ENCODE measurements at places on chromosomes 6 and 20. TPM values are rescaled to one million over a fixed set of nuclear protein-coding genes. Genes with fewer than 3 reads are reported as not detected.
A peak's percentile ranks its signal among the peaks of the same experiment; 100 is the strongest.

GRCh38 chr6:11366183-11366933 is 133.9 kb upstream of the NEDD9 start:
- DNase-seq = no peak
- no peak overlapping the region for H3K4me3 ChIP-seq
- H3K27ac ChIP-seq = no peak overlapping the region
- peaks cover 9% of the 10 kb centered on the region for H3K4me1 ChIP-seq
- no peaks in the 10 kb centered on the region for H3K27me3 ChIP-seq

GRCh38 chr6:94270091-94270948 is 851.0 kb upstream of the EPHA7 start:
- no peaks in the 10 kb centered on the region for H3K4me1 ChIP-seq
- H3K27ac ChIP-seq = no peak overlapping the region
- no peak overlapping the region for H3K4me3 ChIP-seq
- H3K36me3 ChIP-seq = no peaks in the 10 kb centered on the region
- no peaks in the 10 kb centered on the region for H3K27me3 ChIP-seq
- DNase-seq = no peak

DNA sequence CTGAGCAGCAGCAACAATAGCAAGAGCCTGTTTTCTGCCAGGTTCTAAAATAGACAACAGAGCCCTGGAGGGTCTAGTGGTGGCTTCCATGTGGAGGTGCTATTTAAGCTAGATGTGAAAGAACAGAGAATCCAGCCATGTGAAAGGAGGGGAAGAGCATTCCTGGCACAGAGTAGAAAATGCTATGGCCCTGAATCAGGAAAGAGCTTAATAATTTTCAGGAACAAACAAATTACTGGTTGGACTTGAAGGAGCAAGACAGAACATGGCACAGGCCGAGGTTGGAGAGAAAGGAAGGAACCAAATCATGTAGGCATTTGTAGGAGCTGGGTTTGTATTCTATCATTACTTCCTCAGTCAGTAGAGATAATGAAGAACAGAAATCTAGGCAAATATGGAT is 98.3 kb downstream of the AIG1 start:
- no peaks in the 10 kb centered on the region for H3K4me1 ChIP-seq
- no peak overlapping the region for H3K4me3 ChIP-seq
- no peak for DNase-seq
- no peaks in the 10 kb centered on the region for H3K27me3 ChIP-seq

DNA sequence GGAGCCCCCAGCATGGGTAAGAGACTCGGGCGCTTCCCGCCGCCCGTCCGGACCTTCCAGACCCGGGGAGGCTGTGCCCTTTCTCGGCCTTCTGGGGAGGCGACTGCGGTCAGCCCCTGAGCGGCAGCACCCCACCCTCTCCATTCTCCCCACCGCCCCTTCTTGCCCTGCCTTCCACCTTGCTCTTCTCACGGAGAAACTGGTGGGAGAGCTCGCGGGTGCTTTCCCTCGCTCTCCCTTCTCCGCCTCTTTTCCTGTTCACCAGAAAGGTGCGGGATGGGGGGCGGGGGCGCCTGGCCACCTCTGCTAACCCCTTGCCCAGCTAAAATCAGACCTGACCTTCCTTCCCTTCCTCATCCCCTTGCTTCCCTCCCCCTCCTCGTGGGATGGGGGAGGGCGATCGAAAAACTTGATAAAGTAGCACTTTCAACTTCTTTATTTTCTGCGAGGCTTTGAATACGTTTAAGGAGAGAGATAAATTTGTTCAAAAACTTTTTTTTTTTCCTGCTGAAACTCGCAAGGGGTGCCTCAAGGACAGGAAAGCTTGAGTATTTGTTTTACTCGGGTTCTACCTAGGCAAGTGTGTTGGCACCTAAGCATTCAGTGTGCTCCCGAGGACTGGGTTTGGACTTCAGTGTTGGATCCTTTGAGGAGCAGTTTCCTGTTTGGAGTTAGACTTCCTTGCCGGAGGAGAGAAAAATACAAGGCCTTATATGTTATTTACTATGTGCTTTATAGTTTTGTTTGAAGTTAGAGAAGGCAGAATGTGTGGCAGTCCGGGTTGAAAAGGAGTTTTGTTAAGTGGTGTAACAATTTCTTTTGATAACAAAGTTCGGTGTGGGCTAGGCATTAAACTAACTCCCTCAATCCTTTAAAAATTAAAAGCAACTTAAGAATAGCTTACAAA is 897 bp downstream of the CD2AP start:
- no peaks in the 10 kb centered on the region for H3K4me1 ChIP-seq
- peak overlapping the region; percentile 72 for H3K27ac ChIP-seq
- H3K36me3 ChIP-seq = no peaks in the 10 kb centered on the region
- H3K4me3 ChIP-seq = peak overlapping the region; percentile 92
- no peaks in the 10 kb centered on the region for H3K27me3 ChIP-seq

DNA sequence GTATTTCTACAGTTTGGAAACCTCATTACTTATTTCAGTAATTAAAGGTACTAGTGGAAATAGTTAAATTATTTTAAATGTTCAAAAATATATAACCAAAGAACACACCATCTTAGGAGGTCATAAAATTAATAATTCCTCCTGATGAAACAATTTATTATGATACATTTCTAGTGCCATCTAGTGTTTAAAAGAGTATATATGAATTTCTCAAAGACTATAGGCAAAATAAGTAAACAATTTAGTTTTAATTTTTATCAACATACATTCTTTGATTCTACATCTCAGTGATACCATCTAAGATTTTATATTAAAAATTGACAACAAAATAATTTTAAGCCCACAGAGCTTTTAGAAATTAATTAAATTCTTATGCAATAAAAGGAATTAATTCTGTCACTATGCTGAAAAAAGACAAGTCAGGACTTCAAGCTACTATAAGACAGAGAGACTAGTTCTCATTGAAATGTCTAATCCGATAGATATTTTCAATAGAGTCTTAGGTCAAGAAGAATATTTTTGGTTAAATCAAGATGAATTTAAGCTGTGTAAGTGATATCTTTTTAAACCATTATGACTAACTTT is 107.8 kb upstream of the RNF217 start:
- no peaks in the 10 kb centered on the region for H3K36me3 ChIP-seq
- no peak for DNase-seq
- H3K4me1 ChIP-seq = no peaks in the 10 kb centered on the region
- no peaks in the 10 kb centered on the region for H3K27me3 ChIP-seq
- no peak overlapping the region for H3K27ac ChIP-seq
- no peak overlapping the region for H3K4me3 ChIP-seq

- H3K27me3 ChIP-seq = peaks cover 37% of the 10 kb centered on the region
- no peaks in the 10 kb centered on the region for H3K36me3 ChIP-seq
- no peak overlapping the region for H3K4me3 ChIP-seq
- no peaks in the 10 kb centered on the region for H3K4me1 ChIP-seq
- DNase-seq = no peak
Observed at GRCh38 chr6:160260803-160261450, 2.3 kb upstream of the SLC22A2 start.

- H3K27ac ChIP-seq = no peak overlapping the region
- no peaks in the 10 kb centered on the region for H3K36me3 ChIP-seq
- no peak for DNase-seq
- H3K27me3 ChIP-seq = no peaks in the 10 kb centered on the region
Observed at GRCh38 chr6:53925891-53926290, 131.1 kb downstream of the LRRC1 start.

DNA sequence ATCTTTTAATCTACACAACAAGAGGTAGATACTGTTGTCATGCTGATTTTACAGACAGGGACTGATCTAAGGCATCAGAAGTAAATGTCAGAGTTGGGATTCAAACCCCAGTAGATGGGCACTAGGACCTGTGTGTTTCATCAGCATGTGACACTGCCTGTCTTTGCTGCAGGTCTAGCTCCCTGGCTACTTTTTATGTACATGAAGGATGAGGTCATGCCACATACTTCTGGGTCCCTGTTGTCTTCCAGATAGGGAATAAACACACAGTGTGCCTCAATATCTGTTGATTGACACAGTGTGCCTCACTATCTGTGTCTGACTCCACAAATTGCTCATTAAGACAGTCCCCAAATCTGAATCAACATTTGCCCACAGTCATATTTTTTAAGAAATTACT is 106.9 kb downstream of the TFAP2B start:
- no peaks in the 10 kb centered on the region for H3K4me1 ChIP-seq
- H3K27ac ChIP-seq = no peak overlapping the region
- H3K36me3 ChIP-seq = no peaks in the 10 kb centered on the region
- H3K4me3 ChIP-seq = no peak overlapping the region
- DNase-seq = no peak
- no peaks in the 10 kb centered on the region for H3K27me3 ChIP-seq

- peaks cover 11% of the 10 kb centered on the region for H3K4me1 ChIP-seq
- no peaks in the 10 kb centered on the region for H3K36me3 ChIP-seq
- H3K27me3 ChIP-seq = no peaks in the 10 kb centered on the region
- H3K4me3 ChIP-seq = peak overlapping the region; percentile 47
- no peak for DNase-seq
Observed at GRCh38 chr6:31086788-31087440, 25.5 kb downstream of the C6orf15 start.

The LY6G6C gene
- polyA plus RNA-seq = 0.08 TPM

The TULP1 gene
- polyA plus RNA-seq = not detected

The CDH22 gene
- not detected for polyA plus RNA-seq

The PRICKLE4 gene
- polyA plus RNA-seq = 3.9 TPM

Measured in SK-N-SH (cell line).